ENCODE measurements at places on chromosomes 16 and 17.
A peak's percentile ranks its signal among the peaks of the same experiment; 100 is the strongest.

GRCh38 chr17:60231234-60231633 lies 81.5 kb downstream of the CA4 start:
- DNase-seq: peak; percentile 36

DNA sequence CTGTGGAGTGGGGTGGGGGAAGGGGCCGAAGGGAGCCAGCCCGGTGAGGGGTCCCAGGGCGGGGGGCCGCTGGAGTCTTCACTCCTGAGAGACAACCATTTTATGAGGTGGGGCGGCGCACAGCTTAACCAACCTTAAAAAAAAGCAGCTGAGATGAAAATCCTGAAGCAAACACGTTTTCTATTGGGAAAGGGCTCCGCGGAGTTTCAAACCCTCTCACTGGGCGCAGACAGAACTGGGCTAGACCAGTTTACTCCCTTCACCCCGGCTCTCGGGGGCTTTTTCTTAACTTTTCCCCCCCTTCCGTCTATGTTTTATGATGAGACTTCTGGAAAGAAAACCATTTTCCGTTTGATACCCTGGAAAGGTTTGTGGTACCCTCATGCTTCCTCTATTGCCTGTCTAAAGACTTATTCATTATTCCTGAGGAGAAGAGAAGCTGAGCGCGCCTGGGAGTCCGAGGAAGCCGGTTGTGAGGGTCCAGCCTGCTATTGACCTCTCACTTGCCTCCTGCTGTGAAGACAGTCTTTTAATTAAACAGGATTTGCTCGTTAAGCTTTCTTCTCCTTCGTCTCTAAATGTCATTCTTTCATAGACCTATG lies 482 bp upstream of the SSH2 start:
- peak; percentile 90 for DNase-seq

DNA sequence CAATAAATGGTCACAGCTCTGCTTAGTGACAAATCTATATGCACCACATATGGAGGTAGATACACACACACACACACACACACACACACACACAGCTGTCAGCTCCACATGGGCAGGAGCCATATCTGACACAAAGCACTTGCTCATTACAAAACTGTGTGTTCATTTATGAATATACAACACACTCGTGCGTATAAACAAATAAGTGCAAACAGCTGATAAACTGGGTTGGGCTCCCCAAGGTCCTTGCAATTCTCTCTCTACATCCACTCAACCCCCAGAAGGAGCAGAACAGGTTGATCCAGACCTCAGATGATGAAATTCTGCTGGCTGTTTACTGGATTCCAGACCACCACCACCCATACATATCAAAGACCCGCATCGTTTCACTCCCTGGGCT lies 140.7 kb downstream of the XYLT1 start:
- DNase-seq: no peak

DNA sequence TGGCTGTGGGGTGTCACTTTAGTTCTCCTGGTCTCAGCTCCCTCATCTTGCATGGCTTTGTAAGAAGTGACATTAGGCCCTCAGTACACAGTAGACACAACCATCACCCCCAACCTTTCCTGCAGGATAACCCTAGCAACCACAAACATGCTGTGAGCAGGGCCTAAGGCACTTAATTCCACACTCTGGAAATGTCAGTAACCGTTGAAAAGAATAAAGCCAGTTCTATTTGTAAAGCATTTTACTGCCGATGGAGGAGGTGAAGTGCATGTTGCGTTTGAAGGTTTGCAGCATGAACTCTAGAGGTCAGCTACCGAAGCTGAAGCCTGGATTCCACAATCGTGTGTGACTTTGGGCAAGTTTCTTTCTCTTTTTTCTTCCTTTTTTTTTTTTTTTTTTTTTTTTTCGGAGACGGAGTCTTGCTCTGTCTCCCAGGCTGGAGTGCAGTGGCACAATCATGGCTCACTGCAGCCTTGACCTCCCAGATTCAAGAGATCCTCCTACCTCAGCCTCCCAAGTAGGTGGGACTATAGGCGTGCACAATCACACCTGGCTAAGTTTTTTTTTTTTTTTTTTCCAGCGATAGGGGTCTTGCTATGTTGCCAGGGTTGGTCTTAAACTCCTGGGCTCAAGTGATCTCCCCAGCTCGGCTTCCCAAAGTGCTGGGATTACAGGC lies 26.1 kb upstream of the TOB1 start:
- DNase-seq: peak; percentile 53

- DNase-seq: no peak
These were observed 172.5 kb downstream of the HS3ST3A1 start for GRCh38 chr17:13429201-13429600.

DNA sequence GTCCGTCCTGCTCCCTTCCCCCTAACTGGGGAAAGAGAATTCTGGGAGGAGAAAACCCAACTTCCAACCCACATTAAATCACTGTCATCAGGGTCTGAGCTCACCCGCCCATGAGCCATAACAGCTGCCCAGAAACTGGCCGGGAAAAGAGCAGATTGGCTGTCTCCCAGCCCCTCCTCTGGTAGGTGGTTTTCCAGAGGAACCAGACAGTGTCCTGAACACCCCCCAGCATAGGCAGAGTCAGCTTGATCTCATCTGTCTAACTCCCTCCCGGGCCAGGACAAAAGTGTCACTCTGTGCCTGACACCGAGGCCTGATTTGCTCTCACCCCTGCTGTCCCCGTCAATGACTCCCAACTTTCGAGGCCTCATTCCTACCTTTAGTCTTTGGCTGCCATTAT lies 197.0 kb downstream of the AXIN2 start:
- no peak for DNase-seq

GRCh38 chr17:79760197-79760906 lies 17.6 kb upstream of the CBX2 start:
- DNase-seq: no peak

DNA sequence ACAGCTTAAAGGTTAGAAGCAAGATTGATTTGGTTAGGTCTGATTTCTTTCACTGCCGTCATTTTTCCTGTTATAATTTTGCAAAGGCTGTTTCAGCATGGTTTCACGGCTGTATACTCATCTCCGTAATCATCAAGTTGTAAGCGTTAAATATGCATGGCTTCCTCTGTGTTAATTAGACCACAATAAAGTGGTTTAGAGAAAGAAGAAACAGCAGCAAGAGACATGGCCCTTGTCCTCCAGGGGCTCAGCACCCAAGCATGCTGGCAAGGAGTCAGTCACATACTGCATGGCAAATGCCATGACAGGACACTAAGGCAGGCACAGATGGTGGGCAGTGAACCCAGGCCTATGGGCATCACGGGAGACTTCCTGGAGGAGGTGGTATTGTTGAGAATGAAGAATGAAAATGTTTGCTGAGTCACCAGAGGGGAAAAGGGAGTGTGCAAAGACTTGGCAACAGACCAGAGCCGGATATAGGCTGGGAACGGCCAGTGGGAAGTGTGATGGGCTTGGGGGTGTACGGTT lies 61.4 kb upstream of the PLCG2 start:
- no peak for DNase-seq

- no peak for DNase-seq
These were observed 134.6 kb downstream of the CLEC16A start for GRCh38 chr16:11078812-11079459.

GRCh38 chr17:21381076-21381706 lies 5.0 kb downstream of the KCNJ12 start:
- DNase-seq: no peak

GRCh38 chr17:56653877-56654276 lies 60.4 kb downstream of the NOG start:
- no peak for DNase-seq

DNA sequence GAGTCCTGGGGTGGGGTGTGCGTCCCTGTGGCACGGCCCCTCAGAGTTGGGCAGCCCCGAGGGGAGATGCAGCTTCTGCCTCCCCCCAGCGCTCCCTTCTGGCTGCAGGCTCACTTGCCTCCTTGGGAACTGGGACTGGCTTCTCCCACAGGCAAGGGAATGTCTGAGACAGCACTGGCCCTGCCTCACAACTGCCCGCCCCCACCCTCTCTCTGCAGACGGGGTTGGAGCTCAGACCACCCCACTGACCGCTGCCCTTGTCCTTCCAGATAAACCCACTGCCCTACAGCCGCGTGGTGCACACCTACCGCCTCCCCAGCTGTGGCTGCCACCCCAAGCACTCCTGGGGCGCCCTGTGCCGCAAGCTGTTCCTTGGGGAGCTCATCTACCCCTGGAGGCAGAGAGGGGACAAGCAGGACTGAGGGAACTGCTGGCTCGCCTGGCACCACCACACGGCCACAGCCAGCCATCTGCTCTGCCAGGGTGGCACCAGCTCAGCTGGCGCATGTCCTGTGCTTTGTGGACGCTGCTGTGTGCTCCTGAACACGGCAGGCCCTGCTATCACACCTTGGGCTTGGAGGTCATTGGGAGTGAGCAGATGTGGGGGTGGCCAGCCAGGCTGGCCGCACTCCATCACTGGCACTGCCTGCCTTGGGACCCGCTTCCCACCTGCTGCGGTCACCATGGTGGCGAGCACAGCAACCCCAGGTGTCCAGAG lies 7.1 kb upstream of the RAB40C start:
- no peak for DNase-seq

DNA sequence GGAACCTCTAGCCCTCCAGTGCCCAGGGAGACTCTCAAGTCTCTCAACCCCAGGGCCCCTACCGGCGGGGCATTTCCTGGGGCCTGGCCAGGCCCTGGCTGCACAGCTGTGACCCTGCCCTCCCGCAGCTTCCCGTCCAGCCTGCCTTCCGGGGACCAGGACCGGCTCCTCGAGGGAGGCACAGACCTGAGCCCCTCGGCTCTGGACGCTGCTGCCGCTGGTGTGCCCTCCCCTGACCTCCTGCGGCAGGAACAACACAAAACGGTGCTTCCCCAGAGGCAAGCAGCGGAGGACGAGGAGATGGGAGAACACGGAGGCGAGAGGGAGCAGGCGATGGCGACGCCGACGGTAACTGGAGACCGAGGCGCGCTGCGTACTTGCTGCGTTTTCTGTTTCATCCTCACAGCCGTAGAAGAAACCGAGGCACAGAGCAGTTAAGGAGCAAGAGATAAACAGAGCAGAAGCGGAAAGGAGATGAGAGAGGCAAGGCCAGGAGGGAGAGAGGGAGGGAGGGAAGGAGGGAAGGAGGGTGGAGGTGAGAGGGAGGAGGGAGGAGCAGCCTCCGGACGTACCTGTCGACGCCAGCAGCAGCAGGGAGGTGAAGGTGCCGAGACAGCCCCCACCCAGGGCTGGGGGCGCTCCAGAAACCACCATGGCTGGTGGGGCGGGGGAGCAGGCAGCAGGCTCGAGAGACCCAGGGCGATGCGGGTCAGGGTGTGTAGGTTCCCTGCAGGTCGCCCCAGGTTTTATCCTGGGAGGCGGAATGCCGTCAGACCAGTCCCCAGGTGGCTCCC lies at the start of gene PRSS22:
Gene PRSS22, minus strand, starts transcription at position 720 of the 794 bp plus-strand sequence. Its CDS starts 66 bp downstream, at position 654.
- peak; percentile 6 for DNase-seq

GRCh38 chr17:79355165-79355564 lies 255.7 kb downstream of the RBFOX3 start:
- DNase-seq: no peak

- DNase-seq: no peak
These were observed 20.9 kb downstream of the GALNS start for GRCh38 chr16:88835818-88836217.

GRCh38 chr16:72908362-72909167 lies 139.4 kb downstream of the ZFHX3 start:
- no peak for DNase-seq

DNA sequence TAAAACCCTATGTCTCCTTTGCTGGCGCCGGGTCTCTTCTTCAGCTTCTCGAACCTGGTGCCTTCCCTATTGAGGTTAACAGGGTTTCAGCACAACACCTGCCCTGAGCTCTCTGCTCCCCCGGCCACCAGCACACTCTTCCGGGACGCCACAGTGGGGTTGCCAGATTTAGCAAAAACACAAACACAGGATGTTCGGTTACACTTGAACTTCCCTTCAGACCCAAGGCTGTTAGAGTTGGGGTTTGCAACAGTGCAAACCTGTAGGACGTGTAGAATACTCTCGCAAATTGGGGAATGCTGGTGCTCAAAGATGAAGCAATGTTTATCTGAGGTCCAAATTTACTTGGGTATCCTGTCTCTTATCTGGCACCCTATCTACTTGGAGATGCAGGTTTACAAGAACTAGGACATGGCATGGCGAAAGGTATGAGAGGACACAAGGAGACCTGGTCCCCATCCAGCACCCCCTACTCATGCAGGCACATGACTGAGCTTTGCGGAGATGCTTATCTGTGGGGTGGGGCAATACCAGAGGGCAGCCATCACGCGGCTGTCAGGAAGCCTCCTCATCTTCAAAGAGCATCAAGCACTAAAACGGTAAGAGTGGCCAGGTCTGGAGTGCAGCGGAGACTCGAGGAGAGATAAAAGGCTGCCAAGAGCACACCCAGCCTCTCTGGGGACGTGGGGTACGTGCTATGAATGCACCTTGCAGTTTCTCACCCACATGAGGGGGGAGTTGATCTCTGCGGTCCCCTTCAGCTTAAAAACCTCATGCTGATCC lies 52.8 kb downstream of the SDK2 start:
- no peak for DNase-seq

DNA sequence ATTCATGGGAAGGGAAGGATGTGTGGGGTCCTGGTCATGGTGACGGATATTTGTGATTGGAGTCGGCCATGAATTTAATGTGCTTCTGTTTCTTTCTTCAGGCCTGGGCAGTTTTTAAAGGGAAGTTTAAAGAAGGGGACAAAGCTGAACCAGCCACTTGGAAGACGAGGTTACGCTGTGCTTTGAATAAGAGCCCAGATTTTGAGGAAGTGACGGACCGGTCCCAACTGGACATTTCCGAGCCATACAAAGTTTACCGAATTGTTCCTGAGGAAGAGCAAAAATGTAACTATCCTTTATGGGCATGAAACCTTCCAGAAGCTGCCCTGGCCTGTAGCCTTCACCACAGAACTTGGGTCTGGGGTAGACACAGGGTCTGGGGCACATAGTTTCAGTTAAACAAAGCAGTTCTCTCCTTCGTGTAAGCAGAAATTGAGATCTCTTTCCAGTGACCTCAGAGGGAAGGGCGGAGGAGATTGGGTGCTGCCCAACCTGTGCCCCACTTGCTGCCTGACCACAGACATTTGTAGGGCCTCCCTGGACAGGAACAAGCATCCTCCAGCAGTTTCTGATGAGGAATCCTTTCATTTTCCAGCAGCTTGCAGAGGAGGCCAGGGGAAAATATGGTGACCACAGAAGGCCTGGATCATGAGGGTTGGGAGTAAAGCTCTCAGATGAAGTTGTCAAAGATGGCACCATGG lies 10.1 kb downstream of the IRF8 start:
- no peak for DNase-seq

Measured in NCI-H526 treated with DMSO at 0.1 percent for 48 hours (cell line).